ENCODE measurements at places on chromosomes 2 and 18.

DNA sequence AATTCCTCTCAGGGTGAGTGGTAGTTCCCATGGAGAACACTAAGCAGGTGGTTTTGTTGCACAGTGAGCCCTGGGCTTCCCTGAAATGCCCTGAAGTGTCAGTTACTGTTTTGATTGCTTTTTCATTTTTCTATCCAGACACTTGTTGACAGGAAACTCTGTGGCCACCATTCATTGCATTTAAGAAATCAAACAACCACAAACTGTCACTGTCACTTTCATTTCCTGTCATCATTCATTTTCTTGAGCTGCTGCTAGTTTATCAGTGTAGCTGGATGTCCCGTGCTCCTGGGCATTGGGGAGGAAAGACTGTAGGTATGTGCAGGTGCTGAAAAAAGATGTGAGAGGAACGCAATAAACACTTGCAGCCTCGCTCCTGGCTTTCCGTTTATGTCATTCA, 891.6 kb upstream of the ZEB2 start:
- peak; percentile 28 for DNase-seq

DNA sequence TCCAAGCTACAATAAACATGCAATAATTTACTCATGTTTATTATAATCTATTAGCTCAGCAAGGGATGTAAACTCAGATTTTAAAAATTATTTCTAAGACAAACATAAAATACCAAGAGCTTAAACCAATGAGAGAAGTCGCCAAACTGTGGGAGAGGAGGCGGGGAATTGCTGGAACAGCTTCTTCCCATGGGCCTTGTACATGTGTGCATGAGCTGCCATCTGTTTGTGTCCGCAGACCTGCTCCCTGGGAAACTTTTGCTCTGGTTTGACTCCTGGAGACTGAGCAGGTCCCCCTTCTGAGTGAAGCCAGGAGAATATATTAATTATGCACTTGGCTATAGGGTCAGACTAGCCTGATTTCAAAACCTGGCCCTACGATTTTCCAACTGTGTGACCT, 655.9 kb upstream of the SOX11 start:
- no peak for DNase-seq

DNA sequence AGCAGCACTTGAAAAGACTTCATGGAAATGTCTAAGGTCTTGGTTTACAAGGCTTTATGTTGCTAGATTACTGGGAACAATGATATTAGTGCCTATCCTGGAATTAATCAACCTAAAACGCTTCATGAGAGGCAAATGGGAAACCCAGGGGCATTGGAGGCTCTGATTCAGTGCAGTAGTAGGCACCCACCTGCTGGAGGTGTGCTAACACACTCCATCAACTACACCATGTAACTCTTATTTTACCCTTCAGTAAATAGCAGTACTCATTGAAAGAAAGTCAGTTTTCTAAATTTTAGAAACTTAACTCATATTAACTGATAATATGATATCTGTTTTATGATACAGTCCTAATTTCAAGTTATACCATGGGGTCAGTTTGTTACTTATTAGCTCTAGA, 17.4 kb upstream of the HNRNPA3 start:
- DNase-seq = no peak

GRCh38 chr2:15901808-15902130, 38.6 kb upstream of the MYCN start:
- DNase-seq = no peak

GRCh38 chr18:74901362-74902146, 303.9 kb downstream of the ZNF407 start:
- no peak for DNase-seq

DNA sequence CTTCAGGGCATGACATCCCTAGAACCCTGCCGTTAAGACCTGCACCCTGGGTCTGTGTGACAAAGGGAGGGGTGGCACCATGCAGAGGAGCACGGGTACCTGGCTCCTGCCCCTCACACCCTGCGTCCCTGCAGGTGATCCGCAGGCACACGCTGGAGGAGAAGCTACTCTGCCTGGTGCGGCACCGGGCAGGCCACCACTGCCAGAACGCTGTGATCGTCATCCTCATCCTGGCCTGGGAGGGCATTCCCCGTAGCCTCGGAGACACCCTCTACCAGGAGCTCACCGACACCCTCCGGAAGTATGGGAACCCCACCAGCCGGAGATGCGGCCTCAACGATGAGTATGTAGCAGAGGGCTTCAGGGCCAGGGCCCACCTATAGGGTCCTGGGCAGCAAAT, 60.0 kb downstream of the BOLA3 start:
- DNase-seq = no peak

GRCh38 chr2:51918113-51918512, 886.2 kb upstream of the NRXN1 start:
- DNase-seq = no peak

DNA sequence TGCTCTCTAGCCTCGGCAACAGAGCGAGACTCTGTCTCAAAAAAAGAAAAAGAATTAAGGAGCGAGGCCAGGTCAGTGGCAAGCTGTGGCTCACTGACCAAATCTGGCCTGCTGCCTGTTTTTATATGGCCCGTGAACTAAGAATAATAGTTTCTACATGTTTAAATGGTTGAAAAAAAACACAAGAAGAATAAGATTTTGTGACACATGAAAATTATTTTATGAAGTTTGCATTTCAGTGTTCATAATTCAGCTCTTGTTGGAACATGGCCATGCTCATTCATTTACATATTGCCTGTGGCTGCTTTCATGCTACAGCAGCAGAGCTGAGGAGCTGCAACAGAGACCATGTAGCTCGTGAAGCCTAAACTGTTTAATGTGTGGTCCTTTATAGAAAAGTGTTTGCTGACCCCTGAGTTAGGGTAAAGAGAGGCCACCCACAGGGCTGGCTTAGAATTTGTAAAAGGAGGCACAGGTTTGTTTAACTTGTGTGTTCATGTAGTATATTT, 59.5 kb downstream of the MFSD6 start:
- DNase-seq = no peak

DNA sequence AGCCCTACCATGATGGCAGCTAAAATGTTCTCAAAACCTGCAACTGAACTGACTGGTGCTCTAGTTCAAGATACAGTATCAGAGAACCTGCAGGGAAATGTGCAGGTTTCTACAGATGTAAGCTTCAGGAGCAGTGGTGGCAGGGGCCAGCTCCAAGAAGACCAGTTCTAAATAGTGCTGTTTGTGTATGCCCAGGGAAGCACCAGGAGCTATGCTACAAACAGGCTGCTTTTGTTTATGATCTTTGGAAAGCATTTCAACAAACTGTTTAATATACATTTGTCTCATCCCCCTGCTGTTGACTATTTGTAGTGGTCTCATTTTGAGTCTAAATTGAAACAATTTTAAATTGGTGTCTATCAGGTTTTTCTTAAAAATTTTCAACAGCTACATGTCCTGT, 20.7 kb downstream of the FZD5 start:
- DNase-seq = no peak

DNA sequence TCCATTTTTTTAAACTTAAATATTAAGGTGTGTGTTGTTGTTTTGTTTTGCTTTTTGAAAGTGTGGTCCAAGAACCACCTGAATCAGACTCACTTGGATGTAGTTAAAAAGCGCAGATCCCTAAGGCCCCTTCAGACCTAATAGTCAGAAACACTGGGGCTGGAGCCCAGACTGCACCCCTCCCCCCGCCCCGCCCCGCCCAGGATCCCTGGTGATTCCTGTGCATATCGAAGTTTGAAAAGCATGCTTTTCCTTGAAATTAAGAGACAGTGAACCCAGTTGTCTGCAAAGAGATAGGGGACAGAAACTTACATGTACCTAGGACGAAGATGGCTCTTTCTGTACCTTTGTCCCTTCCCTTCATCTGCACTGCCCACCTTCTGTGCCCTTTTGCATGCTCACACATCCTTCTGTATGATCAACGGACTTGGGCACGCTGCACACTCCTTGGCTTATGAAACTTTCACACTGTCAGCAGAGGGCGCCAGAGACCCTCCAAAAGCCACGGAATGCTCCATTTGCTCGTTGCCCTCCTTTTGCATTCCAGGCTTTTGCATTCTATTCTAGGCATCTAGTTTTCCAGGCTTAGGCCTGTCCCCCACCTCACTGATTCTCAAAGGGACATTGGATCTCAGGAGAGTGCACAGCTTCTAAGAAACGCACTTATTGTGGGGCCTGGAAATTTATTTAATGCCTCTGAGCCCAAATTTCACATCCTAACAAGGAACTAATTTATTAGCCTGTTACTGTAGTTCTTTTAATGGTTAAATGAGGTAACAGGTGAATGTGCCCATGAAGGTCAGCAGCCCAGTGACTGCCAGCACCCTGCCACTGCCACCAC, 32.8 kb upstream of the SLC14A1 start:
- peak; percentile 78 for DNase-seq

- DNase-seq = no peak
These were observed 21.4 kb downstream of the HADHA start for GRCh38 chr2:26223018-26223417.

DNA sequence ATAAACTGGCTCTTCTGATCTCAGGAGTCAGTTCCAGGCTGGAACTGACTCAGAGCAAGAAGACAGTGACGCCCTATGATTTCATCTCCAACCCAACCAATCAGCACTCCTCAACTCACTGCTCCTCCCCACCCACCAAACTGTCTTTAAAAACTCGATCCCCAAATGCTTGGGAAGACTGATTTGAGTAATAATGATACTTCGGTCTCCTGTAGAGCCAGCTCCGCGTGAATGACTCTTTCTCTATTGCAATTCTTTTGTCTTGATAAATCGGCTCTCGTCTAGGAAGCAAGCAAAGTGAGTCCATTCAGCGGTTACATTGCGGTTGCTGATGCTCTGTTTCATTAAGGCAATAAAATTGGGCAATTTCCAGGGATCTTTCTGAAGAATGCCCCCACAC, 1025.3 kb upstream of the CNTNAP5 start:
- DNase-seq = no peak

GRCh38 chr2:200762127-200762526, 49.6 kb upstream of the BZW1 start:
- no peak for DNase-seq

GRCh38 chr2:27720004-27720551, 51.4 kb upstream of the MRPL33 start:
- DNase-seq = peak; percentile 63

DNA sequence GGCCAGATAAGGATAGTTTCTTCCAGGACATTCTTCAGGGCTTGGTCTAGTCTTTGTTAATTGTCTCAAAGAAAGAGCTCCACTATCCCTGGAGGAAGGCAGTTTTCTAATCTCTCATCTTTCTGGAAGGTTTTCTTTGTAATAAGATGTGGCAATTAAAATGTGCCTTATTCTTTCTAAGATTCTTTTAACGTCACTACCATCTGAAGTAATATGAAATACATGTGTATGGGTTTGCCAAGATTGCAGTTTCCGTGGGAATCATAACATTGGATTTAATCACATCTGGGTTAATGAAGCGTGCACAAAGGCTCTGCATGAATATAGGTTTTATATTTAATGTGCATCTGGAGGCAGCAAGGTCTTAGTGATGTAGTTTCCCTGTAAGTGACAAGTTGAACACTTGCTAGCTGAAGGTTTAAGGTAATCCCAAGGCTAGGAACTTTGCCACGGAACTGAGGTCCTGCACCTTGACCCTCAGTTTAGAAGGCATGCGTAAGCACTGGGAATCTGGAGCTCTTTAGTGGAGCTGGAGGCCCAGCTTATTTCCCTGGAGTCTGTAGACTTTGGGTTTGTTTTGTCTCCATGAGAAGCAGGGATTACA, 25.7 kb downstream of the DIS3L2 start:
- DNase-seq = no peak

GRCh38 chr18:13890761-13891361, 24.5 kb downstream of the MC2R start:
- no peak for DNase-seq

Data from activated CD4-positive, alpha-beta memory T cell treated with anti-CD3 and anti-CD28 coated beads, Interleukin-2, amount 10 ng/mL, durations not matched to agents 7 days and 5 days (primary cell).